ENCODE measurements at places on chromosomes 7 and 10.

GRCh38 chr7:69882269-69882668 is 284.0 kb downstream of the AUTS2 start:
- DNase-seq: no peak

DNA sequence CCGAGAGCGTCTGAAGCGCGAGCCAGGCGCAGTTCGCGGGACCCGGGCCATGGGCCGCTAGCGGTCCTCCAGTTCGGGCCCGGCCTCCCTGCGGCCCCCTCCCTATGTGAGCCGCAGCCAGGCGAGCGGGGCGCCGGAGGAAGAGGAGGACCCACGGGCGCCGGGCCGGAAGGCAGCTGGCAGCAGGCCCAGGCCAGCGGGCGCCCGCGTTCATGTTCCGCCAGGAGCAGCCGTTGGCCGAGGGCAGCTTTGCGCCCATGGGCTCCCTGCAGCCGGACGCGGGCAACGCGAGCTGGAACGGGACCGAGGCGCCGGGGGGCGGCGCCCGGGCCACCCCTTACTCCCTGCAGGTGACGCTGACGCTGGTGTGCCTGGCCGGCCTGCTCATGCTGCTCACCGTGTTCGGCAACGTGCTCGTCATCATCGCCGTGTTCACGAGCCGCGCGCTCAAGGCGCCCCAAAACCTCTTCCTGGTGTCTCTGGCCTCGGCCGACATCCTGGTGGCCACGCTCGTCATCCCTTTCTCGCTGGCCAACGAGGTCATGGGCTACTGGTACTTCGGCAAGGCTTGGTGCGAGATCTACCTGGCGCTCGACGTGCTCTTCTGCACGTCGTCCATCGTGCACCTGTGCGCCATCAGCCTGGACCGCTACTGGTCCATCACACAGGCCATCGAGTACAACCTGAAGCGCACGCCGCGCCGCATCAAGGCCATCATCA is 1.1 kb downstream of the ADRA2A start:
- no peak for DNase-seq

DNA sequence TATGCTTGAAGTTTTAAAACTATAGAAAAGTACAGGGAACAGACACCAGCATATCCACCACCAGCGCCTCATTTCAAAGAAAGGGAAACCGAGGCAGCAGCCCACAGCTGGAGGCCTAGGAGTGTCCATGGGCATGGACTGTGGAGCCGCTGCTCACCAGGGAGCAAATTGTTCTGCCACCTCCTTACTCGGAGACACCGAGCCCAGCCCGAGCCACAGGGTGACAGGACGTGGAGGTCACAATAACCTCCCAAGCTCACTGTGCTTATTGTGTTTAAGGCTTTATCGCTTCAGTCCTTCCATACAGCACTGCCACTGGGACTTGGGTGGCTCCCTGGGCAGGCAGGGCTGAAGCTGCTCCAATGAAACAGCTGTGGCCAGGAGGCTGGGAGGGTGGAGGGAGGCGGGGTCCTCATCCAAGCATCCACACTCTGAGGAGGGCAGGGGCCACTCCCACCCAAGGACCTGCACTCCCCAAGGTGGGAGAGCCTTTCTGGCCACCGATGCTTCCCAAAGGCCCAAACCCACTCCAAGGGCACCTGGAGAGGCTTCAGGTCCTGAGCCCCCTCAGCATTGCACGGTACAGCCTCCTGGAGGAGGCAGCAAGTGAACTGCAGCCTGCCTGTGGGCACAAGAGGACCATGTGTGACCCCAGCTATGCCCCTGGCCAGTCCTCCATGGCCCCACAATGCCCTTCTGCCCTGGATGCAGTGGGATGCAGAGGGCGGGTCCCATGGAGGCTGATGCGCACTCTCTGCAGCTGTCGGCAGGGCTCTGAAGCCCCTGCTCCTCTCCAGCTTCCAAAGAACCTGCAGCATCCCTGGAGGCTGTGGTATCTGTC is 38.7 kb upstream of the RET start:
- no peak for DNase-seq

- no peak for DNase-seq
These were observed 54.3 kb downstream of the MAP3K8 start for GRCh38 chr10:30488316-30488715.

GRCh38 chr7:25234336-25234735 is 6.0 kb upstream of the NPVF start:
- DNase-seq: no peak

DNA sequence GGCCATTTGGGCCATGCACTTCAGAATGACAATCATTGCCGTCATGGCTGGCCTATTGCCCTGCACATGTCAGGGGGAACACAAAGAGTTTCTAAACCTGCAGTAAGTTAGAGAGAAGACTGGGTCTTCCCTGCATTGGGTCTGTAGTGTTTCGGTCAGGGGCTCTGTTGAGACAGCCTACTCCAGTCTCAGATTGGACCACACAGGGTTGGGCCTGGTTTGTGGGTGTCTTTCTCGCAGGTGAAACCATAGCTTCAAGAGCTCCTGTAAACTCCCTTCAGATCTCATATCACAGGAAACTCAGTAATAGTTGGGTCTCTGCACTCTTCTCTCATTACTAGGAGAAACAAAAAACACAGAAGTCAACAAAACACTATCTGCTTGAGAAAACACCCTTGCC is 7.3 kb upstream of the TARP start:
- DNase-seq: no peak

- DNase-seq: no peak
These were observed 40.4 kb downstream of the SCIN start for GRCh38 chr7:12610899-12611298.

GRCh38 chr10:62613424-62613823 is 191.1 kb upstream of the ADO start:
- DNase-seq: peak; percentile 86

- peak; percentile 53 for DNase-seq
These were observed 5.7 kb downstream of the CYP17A1 start for GRCh38 chr10:102831322-102832071.

- DNase-seq: peak; percentile 88
These were observed 69.9 kb upstream of the GTF2I start for GRCh38 chr7:74587435-74588126.

DNA sequence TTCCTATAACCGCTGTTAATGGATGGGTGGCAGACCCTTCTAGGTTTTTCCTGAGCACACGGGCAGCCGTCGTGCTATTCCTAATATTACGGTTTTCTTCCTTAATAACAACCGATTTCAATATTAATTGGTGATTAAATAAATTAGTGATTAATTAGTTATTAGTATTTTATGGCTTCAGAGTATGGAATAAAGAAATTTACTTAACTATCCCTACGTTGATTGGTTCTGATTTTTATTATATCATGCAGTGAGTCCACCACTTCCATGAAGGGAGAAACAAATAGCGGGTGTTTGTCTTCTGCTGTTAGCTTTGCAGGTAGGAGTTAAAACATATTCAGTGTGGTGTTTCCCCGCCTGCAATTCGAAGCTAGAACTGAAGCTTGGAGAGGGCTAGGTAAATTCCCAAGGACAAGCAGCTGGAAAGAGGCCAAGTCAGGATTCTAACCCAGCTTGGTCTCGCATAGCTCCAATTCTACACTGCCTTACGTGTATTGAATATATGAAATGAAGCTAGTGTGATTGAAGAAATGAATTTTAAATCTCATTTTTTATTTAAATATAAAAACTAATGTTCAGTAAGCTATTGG is 928 bp upstream of the CSTF2T start:
- peak; percentile 60 for DNase-seq

- no peak for DNase-seq
These were observed 67.4 kb downstream of the ZNF438 start for GRCh38 chr10:30963992-30964930.

GRCh38 chr7:101932083-101932482 is 114.7 kb downstream of the CUX1 start:
- no peak for DNase-seq

DNA sequence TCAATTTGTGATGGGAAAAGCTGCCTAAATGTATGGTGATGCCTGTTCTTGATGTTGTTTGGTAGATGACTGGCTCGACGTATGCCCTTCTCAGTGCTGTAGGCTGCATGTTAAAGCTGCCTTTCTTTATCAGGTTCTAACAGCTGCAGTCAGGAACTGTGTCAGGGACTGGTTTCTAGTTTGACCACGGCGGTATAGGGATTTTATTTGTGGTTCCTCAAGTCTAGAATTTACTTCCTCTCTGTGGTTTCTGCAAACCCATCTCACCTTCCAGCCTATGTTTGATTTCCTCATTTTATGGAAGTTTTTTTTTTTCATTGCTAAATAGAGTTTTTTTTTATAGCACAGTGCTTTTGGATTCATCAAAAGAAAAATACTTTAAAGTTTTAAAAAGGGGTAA is 26.5 kb downstream of the LMTK2 start:
- peak; percentile 28 for DNase-seq

DNA sequence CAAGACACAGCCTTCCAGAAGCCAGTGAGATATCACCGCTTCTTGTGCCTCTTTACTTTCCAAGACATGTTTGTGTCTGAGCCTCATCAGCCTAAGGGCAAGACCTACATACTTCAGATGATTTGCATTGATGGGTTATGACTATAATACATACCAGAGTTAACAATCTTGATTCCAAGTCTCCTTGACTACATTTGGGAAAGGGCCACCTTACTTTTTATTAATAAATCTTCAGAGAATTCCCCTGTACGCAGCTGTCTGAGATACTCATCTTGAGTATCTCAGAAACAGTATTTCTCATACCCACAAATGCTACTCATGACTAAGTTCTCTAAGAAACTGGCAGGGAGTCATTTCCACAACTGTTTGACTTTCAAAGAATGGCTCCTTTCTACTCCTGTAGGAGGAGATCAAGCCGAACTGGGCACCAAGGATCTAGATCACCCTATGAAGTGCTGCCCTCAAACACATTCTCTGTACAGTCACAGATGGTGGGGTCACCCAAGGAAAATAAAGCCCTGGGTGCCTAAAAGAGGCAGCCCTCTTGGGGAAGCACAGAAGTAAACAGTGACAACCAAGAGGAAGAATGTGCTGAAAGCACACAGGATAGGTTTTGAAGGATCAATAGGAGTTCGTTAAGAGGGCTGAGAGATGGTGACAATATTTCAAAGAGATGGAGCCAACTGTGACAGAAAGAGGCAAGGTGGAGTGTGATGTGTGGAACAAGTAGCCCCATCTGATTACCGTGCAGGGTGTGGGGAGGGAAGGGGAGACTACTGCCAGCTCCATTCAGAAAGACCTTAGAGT is 138.9 kb downstream of the JAZF1 start:
- DNase-seq: peak; percentile 96

DNA sequence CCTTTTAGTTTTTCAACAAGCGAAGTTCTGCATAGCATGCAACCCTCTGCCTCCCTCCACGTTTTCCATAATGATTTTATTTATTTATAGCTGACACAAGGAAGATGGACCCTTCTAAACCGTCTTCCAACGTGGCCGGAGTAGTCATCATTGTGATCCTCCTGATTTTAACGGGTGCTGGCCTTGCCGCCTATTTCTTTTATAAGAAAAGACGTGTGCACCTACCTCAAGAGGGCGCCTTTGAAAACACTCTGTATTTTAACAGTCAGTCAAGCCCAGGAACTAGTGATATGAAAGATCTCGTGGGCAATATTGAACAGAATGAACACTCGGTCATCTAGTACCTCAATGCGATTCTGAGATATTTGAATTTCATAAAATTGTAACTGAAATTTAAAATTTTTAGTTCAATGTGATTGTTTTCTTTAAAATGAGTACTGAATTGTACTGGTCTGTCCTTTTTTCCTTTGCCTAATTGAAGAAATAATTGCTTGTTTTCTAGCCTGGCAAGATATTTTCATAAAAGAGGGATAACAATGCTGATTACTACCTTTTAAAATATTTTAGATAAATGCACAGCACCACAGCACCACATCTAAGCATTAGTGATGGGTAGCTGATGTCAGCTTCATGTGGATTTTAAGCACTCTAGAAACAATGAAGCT is 41.5 kb upstream of the SLC39A12 start:
- peak; percentile 51 for DNase-seq

- no peak for DNase-seq
These were observed 74.3 kb downstream of the GRK5 start for GRCh38 chr10:119281581-119282071.

DNA sequence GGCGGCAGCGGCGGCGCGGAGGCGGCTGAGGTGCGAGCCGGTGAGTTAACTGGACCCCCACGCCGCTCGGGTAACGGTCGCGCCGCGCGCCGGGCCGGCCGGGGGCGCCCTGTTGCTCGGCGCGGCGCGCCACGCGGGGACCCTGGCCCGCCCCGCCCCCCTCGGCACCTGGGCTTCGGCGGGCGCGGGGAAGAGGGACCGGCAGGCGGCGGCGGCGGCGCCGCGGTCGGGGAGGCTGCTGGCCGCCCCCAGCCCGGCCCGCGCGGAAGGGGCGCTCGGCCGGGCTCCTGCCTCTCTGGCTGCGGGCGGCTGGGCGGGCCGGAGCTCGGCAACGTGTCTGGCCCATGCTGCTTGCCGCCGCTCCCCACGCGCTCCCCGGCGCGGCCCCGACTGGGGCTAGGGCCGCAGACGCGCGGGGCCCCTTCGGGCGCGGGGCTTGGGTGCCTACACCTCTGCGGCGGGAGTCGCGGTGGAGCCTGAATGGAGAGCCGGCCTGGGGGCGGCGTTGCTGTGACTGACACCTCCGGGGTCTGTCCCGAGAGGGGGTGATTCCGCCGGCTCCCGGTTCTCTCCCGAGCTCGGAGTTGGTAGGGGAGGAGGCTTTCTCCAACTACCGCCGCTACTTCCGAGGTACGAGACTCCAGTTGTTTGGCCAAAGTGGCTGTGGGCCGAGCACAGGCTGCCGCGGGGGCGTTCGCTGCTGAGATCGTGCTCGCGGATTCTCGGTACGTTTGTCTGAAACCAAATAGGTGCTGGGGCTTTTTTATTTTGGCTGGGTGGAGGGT is 494 bp downstream of the PALS2 start:
- DNase-seq: peak; percentile 44

DNA sequence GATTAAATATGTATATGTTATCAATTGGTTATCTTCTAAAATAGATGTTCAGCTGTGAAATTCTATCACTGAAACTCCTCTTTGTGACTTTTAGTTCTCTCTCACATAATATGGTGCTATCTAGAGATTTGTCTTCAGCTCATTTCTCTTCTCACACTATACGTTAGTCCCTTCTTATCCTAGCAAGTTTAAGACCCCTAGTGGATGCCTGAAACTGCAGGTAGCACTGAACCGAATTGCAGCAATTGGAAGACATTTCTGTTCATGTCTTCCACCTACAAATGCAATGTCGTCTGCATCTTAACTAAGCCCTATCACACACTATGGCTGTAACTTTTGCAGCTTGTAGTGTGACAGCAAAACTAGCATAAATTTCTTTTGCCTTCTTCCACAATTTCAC is 442.7 kb upstream of the POM121L12 start:
- no peak for DNase-seq

Data from fibroblast of skin of right quadriceps (primary cell).